Cardiac septum (tissue), 1 donor: ENCODE measurements at places on chromosomes 13 and 19. TPM values are rescaled to one million over a fixed set of nuclear protein-coding genes. Genes with fewer than 3 reads are reported as not detected.

- no peak for DNase-seq
These were observed 60.3 kb downstream of the CCDC70 start for GRCh38 chr13:51921790-51922740.

DNA sequence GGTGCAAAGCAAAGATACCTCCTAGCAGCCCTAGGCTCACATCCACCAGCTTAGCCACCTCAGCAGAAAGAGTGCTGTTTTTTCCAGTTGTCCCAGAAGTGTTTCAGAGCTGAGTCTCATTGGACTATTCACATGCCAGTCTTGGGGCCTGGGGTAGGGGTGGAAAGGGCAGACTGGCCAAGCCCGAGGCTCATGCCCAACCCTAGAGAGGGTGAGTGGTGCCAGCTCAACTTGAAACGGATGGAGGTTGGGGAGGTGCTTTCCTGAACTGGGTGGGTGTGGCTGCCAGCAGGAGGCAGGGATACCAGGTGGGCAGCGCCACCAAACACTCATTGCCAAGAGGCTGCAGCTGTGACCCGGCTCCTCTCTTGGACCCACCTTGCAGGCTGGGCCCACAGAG lies 116.9 kb downstream of the DPF1 start:
- DNase-seq = no peak

DNA sequence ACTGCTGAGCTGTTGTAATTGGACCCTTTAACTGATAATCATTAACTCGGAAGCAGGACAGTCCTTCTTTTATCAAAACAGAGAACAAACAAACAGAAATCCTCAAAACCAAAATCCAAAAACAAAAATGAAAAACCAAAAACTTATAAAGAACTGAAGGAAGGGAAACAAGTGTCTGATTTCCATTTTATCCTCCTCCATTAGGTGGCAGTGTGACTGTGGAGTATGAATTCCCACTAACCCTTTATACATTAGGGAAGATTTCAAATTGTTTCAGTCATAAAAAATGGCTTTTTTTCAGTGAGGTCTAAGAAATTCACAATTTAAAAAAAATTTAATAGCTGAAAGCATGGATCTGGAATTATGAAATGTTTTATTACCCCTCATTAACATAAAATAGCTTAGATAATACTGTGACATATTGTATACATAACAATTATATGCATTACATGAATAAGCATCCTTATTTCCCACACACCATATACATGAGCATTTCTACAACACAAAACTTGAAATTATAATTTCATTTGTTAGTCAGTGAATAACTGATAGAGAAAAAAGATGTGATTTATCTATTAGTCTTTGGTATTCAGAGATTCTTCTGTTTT lies 1074.3 kb upstream of the PCDH9 start:
- no peak for DNase-seq

- no peak for DNase-seq
These were observed 21.5 kb downstream of the EBPL start for GRCh38 chr13:49669735-49670309.

Gene CD22
- 0.70 TPM for total RNA-seq

Gene NDUFA13
- 779 TPM for total RNA-seq
